NCI-H187 treated with DMSO at 0.1 percent for 48 hours (cell line): ENCODE measurements at places on chromosomes 3 and 15.

DNA sequence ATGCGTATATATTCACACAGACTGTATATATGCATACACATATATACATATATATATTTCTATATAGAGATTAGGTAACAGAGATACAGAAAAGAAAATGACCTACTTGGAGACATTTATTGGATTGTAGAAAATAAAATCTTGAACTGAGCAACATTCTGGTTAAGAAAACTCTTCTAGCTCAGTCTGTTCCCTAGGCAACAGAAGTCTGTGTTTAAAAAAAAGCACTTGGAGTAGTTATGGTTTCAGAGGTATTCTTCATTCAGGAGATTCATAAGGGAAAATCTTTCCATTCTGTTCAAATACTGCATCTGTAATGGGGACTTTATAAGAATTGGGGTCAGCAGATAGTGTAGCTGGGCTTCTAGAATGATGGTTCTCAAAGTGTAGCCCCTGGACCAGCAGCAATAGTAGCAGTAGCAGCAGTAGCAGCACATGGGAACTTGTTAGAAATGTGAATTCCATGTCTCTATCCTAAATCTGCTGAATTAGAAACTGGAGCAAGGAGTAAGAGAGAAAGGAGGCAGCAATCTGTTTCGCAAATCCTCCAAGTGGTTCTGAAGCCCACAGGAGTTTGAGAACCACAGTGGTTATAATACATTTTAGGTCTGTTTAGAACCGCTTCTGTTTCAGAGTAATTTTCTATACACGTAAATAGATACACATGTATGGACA lies 112.8 kb upstream of the TMEM108 start:
- no peak for DNase-seq

GRCh38 chr15:48653913-48654670 lies 8.6 kb upstream of the FBN1 start:
- DNase-seq = no peak

DNA sequence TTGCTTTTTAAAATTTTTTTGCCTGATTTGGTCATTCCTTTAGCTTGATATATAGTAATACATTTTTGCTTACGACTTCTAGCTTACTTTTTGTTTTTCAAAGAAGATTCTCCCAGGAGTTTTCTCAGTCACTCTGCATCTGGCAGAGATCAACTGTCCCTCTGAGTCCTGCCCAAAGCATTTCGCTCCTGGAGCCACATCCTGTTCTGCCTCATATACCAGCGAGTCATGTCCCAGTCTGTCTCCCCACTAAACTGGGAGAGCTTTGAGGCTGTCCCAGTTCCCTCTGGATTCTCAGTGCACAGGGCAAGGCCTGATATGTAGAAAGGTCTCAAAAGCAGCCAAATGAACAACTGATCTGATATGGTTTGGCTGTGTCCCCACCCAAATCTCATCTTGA lies 326.3 kb downstream of the ARRDC4 start:
- no peak for DNase-seq

DNA sequence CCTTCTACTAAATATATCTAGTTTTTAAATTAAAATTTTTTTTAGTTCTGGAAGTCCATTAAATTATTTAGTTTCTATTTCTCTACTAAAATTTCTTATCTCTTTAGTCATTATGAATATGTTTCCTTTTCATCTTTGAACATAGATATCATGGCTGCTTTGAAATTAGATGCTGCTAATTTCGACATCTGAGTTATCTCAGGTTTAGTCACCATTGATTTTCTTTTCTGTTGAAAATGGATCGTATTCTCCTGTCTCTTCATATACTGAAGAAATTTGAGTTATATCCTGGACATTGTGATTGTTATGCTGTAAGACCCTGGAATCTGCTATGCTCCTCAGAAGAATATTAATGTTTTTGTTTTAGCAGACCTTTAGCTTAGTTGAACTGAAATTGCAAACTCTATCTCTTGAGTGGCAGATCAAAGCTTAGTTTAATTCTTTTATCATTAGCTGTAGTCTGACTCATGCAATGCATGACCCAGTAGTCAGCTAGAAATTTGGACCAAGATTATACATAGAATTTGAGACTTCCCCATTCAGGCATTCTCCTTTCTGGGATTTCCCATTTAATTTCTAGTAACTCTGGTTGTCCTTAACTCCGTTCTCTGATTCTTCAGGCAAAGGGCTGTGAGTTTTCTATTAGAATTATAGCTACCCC lies 439.8 kb upstream of the IL12A start:
- DNase-seq = no peak

DNA sequence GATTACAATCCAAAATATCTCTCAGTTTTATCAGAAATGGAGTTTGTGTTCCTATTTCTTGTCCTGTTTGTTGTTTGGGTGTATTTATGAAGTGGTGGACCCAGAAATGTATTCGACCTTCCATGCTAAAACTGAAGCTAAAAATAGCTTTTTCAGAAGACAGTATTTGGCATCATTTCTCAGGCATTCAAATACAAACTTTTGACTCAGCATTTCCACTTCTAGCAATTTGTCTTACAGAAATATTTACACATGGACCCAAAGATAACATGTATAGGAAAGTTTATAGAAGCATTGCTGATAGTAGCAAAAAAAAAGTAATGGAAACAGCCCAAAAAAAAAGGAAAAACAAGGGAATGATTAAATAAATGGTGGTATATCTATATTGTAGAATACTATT lies 156.3 kb downstream of the HCN4 start:
- no peak for DNase-seq

DNA sequence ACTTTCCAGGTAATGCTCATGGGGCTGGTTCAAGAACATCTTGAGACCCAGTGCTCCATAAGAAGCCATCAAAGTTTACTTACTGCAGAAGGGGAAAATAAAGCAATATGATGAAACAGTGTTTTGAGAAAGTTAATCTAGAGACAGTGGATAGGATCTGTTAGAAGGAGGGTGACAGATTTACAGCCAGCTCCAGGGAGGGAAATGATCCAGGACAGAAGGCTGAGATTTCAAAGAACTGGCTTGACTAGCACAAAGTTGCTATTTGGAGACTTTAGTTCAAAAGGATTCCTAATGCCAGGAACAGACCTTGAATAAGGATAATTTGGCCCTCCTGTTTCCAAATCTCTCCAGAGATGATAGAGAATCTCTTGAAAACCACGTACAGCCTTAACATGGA lies 166.5 kb upstream of the NECTIN3 start:
- DNase-seq = no peak

DNA sequence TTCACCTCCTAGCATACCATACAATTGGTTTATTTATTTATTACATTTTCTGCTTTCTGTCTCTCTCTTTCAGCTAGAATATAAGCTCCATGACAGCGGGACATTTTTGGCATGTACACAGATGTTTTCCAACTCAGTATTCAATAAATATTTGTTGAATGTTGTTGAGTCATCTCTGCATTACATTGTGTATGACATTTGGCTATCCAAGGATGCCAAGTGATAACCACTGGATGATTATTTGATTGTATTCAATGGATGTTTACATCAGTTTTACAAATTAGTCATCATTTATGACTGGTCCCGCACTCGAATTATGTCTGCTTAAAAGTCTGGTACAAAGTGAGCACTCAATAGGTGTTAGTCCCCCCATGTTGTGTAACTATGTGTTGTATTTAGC lies 49.5 kb upstream of the STXBP5L start:
- no peak for DNase-seq

- DNase-seq = no peak
Measured at GRCh38 chr3:119289404-119289770, 4.8 kb upstream of the ARHGAP31 start.

DNA sequence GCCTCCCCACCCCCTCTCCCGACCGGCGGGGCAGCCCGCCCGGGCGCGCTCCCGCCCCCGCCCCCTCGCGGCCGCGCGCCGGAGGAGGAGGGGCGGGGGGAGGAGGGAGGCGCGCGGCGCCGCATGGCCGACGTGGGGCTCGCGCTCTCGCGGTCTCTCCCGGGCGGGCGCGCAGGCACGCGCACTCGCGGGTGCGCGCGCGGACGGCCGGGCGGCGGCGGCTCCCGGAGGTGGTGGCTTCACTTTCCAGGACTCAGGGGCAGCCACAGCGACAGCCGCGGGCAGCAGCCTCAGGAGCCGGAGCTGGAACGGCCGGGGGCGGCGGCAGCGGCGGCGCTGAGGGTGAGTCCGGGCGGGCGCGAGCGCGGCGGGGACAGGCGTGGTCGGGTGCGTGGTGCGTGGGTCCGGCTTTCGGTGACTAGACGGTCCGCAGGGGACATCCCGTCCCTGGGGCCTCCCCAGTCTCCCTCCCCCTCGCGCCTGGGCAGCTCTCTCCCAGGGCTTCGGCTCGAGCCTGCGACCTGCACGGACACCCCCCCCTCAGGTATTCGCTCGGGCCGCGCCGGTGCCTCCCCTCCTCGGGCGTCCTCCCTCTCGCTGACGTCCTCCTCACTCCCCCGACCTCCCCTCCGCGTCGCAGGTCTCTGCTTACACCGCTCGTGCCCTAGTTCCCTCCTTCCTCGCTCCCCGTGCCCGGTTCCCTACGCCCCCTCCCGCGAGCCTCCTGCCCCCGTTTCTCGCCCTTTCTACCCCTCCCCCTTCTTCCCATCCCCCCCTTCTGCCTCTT lies at the start of gene UBE2E2:
UBE2E2 (plus strand) TSS at position 407 of the 787 bp plus-strand sequence.
- DNase-seq = no peak

DNA sequence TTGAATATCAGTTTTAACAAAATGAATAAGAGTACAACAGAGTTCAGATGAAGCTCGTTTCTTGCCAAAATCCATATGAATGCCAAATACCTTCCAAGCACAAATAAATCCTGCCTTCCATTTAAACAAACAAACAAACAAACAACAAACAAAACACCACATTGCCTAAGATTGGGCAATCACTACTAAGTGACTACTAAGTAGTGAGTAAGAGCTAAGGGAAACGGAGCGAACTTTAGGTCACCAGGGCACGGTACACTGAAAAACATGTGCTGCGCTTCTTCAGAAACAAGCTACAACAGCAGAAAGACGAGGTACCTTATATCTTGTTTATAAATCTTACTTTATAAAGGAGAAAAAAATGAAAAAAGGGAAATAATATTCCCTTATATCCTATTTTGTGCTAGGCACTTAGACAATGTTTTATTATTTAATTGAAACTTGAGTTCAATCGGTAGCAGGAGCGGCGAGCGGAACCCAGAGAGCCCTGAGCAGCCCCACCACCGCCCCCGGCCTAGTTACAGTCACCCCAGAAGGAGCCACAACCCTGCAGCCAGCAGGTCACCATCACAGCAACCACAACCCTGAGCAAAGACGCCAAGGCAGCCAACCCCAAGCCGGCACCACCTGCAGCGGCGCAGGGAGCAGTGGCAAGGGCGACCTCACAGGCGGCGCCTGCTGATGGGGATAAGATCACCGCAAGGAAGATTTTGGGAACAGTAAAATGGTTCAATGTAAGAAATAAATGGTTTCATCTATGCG lies 216.9 kb downstream of the ZBTB20 start:
- DNase-seq = no peak

GRCh38 chr15:29670998-29671981 lies 151.0 kb downstream of the TJP1 start:
- DNase-seq = no peak
